ENCODE measurements at places on chromosomes 7 and 10.

- no peak for DNase-seq
These were observed 192.6 kb downstream of the TNS3 start for GRCh38 chr7:47389171-47389922.

DNA sequence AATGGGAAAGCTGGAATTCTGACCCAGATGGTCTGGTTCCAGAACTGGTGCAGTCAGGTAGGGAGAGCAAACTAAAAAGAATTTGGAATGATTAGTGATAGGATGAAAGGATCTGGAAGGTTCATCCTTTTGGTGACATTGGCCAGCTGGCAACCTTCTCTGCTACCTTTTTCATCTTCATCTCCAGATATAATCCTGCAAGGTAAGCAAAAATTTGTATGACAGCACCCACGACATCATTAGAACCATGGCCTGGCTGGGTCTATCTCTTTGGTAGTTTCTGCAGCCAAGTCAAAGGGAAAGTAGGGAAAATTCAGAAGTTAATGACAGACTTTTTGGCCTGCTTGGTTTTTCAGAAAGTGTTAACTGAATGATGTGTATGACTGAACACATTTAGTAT lies 188.9 kb upstream of the MALRD1 start:
- DNase-seq, result no peak

- DNase-seq, result no peak
These were observed 128.4 kb downstream of the ARHGAP22 start for GRCh38 chr10:48476279-48476982.

DNA sequence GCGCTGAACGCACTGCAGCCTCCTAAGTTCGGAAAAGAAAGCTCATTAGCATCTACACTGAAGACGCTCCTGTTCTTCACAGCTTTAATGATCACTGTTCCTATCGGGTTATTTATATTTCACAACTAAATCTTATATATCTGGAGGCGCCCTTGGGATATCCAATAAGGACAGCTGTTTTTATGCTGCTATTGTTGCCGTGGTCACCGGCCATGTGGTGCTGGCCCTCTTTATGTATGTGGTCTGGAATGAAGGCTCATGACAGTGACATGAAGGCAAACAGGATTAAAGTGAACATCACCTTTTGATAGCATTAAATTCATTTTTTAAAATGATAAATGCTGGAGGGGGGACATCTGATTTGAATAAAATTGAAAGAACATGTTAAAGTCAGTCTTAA lies 8.8 kb downstream of the BLVRA start:
- DNase-seq, result no peak

DNA sequence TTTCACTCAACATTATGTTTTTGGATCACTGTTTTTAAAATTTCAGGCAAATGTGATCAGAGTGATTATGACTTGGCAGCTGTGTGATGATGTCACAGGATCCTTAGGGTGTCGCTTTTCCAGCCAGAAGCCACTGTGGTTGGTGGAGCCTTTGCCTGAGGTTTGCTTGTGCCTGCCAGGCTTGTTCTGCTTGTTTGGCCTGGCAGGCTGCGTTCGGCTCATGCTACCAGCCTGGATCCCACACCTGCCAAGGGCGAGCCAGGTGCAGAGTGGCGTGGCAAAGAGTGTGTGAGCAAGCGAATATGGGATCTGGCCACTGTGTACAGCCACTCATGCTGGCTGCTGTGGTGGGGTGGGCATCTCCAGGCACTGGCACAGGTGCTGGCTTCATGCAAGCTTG lies 55.7 kb downstream of the ADK start:
- no peak for DNase-seq

GRCh38 chr7:114929570-114929969 lies 7.7 kb downstream of the MDFIC start:
- DNase-seq, result no peak

GRCh38 chr10:43905512-43906236 lies 257.0 kb upstream of the ZNF32 start:
- no peak for DNase-seq

- no peak for DNase-seq
These were observed 1.0 kb downstream of the CACNA2D1 start for GRCh38 chr7:82442492-82443035.

- DNase-seq, result no peak
These were observed 10.2 kb upstream of the UTF1 start for GRCh38 chr10:133219782-133220181.

DNA sequence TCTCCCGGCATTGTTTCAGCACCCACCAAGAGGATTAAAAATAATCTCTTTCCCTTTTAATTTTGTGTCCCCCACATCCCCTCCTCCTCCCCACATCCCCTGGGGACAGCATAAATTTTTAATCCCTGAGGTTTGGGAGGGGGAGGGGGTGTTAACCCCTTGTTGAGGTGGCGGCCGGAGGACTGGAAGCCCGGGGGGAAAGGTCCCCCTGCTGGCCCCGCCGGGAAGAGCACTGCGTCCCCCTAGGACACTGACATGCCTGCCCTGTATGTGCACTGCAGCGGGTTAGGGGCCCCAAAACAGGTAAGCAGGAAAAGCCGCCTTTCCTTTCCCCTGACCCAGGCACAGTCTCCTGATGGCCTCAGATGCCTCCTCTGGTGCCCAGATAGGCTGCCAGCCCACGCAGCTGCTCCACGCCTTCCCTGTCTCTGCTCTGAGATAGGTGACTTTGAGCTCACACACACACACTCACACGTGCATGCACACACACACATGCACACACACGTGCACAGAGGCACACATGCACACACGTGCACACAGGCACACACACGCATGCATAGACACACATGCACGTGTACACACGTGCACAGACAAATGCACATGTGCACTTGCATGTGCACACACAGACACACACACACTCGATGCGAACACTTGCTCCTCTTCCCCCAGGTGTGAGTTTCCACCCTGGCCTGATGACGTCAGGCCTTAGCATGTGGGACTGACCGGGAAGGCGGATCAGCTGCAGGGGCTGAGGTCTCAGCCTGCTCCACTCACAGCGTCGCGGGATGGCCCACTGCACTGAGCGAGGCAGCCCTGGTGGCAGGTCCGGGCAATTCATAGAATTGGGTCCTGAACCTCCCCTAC lies 12.3 kb downstream of the CNPY1 start:
- DNase-seq, result no peak

GRCh38 chr10:97788552-97789442 lies 17.0 kb upstream of the SFRP5 start:
- DNase-seq, result no peak

- DNase-seq, result no peak
These were observed 12.5 kb upstream of the KCNK18 start for GRCh38 chr10:117184821-117185220.

- no peak for DNase-seq
These were observed 36.9 kb downstream of the TAF3 start for GRCh38 chr10:7855205-7855604.

- no peak for DNase-seq
These were observed 268.4 kb downstream of the GPR37 start for GRCh38 chr7:124497176-124497575.

DNA sequence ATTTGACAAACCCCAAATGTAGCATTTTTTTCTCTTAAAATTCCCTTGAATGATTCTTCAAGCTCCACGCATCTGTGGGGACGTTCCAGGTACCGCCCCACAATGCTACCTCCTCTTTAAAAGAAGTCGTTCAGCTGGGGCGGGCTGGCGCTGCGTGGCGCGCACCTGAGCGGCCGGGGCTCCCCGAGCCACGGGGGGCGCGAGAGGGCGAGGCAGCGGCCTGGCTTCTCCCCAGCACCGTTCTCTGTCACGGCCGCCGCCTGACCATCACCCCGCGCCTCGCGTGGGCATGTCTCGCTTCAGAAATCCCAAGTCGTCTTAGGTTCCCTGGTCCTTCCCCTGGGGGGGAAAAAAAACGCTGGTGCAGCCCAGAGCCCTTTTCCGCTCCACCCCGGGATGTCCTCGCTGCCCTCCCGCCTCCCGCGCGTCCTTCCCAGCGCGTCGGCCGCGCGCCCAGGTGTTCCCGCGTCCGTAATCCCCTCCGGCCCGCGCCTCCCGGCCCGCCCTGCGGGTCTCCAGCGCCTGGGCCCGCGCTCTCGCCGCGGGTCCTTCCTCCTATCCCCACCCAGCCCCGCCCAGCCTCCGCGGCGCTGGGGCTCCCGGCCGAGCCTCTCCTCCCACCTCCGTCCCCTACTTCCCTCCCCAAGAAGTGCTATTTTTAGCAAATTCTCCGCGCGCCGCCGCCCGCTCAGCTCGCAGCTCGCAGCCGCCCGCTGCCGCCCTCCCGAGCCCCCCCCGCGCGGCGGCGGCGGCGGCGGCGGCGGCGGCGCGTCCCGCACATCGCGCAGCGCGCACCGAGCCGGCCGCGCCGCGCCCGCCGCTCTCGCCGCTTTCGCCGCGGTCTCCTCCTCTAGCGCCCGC lies 58.7 kb upstream of the PRPS1L1 start:
- DNase-seq, result no peak

GRCh38 chr7:27145914-27146412 lies 1.6 kb downstream of the HOXA6 start:
- no peak for DNase-seq

DNA sequence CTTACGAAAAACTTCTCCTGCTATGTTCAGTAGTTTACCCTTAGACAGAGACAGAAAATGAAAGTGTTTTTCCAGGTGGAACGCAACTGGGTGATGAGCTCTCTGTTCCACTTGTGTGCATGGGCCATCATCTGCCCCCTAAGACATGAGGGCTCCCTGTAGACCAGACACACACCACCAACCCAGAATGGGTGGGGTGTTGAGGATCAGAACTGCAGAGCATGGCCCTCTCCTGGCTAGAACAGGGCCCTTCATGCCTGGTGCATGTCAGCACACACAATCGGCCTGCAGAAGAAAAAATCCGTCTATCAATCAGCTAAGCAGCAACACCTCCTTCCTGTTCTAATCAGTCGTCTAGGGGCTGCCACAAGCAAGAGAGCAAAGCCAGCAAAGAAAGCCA lies 186.2 kb upstream of the INHBA start:
- no peak for DNase-seq

DNA sequence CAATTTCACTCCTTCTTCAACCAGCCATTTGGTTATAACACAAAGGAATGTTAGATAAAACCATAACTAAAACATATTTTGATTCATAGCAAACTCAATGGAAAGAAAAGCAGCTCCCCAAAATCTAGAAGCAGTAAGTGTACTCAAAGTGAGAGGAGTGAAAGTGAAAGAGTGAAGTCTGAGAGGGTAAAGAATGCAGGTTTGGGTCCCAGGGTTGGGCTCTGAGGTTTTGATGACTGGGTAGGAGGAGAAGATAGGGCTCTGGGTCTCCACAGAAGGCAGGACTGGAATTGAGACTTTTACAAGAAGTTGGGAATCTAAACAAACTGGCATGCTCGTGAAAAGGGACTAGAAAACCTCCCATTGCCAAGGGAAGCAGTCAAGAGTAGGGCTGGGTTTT lies 85.4 kb upstream of the RSU1 start:
- DNase-seq, result no peak

GRCh38 chr7:101891936-101892640 lies 74.7 kb downstream of the CUX1 start:
- DNase-seq, result no peak

DNA sequence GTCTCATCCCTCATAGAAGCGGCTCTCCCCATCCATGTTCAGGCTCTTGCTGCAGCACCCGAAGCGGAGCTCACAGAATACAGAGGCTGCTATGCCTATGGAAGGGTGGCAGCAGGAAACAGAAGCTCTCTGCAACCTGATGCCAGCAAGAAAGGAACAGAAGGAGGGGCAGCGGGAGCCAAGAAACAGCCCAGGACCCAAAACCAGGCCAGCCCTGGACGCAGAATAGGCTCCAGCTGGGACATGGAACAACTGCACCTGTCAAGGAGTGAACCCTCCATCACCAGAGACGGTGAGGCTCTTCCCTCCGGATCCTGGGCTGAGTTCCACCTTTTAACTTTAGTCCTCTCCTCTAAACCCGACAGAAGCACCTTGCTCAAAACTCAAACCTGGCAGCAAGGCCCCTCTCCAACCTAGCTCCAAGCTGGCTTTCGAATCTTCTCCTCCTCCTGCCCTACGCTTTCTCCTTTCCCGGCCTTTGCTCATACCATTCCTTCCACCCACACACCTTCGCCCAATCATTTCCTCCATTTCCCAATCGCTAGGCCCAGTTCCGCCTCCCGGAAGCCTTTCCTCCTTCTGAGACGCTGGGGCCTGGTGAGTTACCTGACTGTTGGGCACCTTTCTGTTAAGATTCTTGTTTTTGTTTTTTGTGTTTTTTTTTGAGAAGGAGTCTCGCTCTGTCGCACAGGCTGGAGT lies 122.8 kb upstream of the ZNF92 start:
- DNase-seq, result no peak

DNA sequence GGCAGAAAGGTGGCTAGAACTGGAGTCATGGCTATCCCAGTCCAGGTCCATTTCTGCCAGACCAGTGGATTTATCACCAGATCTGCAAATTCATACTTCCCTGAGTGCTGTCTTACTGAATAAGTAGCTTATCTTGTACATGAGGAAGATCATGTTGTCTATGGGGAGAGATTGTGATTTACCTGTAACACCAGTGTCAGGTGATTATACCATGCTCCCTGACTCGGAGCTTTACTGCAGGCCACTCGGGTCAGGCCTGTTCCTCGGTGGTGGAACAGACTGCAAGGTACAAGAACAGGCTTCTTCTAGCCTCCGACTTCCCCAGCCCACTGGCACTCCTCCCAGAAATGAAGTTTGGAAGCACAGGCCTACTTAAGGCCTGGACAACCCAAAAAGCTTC lies 42.6 kb upstream of the DLG5 start:
- DNase-seq, result no peak

DNA sequence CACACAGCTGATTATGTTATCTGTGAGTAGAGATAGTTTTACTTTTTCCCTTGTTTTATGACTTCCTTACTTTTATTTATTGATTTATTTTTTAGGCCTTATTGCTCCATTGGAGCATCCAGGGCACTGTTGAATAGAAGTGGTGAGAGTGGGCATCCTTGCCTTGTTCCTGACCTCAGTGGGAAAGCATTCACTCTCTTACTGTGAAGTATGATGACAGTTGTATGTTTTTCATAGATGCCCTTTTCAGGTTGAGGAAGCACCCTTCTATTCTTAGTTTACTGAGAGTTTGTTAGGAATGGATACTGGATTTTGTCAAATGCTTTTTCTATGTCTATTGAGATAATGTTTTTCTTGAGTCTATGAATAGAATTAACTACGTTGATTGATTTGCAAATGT lies 88.6 kb downstream of the XRCC2 start:
- DNase-seq, result no peak

GRCh38 chr7:15862016-15862780 lies 175.7 kb upstream of the MEOX2 start:
- no peak for DNase-seq

- no peak for DNase-seq
These were observed 43.7 kb downstream of the DNAJB9 start for GRCh38 chr7:108613147-108613948.

- no peak for DNase-seq
These were observed 1127.7 kb downstream of the REEP3 start for GRCh38 chr10:64648915-64649314.

GRCh38 chr10:75108684-75109458 lies 2.6 kb upstream of the SAMD8 start:
- DNase-seq, result no peak

DNA sequence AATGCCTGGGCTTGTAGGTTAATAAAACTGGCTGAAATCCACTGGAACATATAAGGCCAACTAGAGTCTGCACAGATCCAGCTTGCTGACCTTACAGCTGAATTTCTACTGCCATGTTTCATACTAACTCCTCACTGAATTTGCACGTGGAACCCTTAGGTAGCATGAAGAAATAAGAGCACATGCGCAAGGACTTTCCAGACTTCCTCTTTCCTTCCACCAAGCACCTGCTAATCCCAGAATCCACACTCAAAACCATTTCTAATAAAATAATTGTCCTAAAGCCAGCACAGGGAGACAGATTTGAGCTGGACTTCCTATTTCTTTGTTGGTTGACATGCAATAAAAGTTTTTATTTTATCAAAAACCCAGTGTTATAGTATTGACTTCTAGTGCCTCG lies 46.8 kb downstream of the NPVF start:
- no peak for DNase-seq
